ENCODE measurements at places on chromosomes 7 and 10.

- no peak for DNase-seq
Measured at GRCh38 chr10:122421742-122422141, 32.7 kb upstream of the ARMS2 start.

GRCh38 chr10:74869635-74870034 lies 43.2 kb downstream of the KAT6B start:
- no peak for DNase-seq

- no peak for DNase-seq
Measured at GRCh38 chr10:48478980-48479811, 125.7 kb downstream of the ARHGAP22 start.

DNA sequence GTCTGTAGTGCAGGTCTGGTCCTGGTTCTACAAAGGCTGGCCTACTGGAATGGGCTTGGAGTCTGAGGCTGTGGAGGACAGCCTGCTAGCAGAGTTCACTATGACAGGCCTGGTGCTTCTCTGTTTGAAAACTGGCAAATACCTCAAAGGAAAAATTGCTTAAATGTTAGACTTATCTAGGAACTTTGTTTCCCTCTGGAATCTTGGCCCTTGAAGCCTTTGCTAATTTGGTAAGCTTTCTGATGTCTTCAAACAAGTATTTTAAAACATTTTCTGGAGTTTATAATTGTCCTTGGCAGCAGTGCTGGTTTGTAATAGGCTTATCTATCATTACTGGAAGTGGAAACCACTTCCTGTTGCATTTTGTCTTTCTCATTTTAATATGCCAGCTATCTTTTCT lies 139.7 kb downstream of the TMEM26 start:
- no peak for DNase-seq

DNA sequence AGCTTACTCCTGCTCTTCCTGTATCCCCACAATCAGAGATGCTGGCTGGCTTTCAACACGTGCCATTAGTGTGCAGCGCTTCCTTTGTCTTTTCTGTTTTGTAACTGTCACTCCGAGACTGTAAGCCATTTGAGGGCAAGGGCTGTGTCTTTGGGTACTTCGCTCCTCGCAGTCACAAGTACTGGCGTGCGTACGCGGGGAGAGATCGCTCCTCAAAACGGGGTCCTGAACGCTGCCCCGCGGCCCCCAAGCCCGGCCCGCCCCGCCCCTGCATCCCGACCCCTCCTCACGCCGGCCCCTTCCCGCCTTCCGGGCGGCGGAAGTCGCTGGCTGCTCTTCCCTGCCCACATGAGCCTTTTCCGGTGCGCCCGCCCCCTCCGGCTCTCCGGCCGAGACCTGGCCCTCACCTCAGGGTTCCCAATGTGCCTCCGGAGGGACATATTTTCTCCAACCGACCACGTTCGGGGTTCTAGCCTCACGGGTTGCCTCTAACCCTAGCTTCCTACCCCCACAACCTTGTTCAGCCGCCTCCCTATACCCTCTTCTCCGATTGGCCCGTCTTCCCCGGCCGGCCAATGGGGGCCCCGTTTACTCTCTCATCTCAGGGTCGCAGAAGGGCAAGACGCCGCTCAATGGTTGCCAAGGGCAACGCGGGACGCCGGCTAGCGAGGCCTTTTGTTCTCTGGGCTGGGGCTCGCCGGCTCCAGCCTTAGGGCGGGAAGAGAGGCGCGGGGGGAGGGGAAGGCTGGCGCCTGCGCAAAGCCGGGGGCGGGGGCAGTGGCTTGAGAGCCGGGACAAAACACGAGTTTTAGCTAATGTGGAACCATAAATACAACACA lies at the start of gene CEP41:
Gene CEP41, minus strand, starts transcription at position 490 of the 839 bp plus-strand sequence. Its CDS starts 50 bp downstream, at position 440.
- peak; percentile 72 for DNase-seq

DNA sequence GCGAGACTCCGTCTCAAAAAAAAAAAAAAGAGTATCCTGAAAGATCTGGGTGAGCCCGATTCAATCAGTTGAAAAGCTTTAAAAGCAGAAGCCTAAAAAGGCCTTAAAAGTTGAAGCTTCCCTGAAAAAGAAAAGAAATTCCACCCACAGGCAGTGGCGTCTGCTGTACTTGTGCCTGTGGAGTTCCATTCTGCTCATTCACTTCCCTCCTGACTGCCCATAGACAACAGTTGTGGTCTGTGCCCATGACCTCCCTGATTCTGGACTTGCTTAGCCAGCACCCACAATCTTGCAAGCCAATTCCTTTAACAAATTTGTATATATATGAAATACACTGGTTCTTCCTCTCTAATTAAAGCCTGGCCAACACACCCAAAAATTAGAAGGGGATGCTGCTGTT lies 141.7 kb downstream of the DLG5 start:
- DNase-seq = no peak

GRCh38 chr10:86041116-86041515 lies 325.5 kb downstream of the GRID1 start:
- DNase-seq = no peak

DNA sequence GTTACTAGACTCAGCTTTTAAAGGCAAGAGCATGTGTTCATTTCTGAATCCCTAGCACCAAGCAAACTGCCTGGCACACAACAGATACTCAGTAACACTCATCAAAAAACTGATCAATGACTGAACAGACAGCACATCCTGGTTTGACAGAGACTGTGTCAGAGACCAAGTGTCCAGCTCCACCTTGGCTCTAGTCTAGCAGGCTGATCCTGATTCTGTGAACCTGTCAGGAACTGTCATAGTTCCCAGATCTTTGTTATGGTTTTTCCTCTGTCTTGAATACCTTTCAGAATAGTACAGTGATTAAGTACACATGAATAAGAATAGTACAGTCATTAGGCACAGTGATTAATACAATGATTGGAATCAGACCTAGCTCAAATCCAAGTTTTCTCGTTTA lies 53.0 kb downstream of the TPK1 start:
- DNase-seq = no peak

DNA sequence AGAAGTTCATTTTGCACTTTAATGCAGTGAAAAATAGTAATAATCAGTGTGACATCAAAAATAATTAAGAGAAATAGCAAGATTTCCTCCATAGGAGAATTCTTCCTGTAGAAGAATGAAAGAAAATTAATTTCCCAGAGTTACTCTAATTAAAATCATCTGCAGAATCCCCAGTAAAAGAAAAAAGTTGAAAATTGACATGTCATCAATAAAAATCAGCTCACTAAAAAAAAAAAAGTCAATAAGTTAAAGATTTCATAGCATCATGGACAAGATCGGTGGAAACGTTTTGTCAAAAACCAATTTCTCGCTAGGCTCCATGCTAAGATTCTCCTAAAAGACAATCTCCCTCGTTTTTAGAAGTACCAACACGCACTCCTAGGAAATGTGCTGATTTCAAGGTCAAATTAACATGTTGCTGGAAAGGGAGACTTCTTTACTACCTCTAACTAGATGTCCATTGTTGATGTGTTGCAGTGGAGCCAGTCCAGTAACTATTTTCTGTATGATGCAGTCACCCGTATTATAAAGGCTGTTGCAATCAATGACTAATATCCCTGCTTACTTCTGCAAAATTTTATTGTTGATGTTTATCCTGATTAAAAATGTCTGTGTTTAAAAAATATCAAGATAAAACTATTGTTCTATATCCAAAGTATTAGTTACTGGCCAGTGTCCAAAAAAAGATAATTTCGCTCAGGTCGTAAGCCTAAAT lies 591.9 kb upstream of the MGMT start:
- DNase-seq = no peak

- DNase-seq = no peak
Measured at GRCh38 chr10:4266416-4267085, 481.5 kb upstream of the KLF6 start.

DNA sequence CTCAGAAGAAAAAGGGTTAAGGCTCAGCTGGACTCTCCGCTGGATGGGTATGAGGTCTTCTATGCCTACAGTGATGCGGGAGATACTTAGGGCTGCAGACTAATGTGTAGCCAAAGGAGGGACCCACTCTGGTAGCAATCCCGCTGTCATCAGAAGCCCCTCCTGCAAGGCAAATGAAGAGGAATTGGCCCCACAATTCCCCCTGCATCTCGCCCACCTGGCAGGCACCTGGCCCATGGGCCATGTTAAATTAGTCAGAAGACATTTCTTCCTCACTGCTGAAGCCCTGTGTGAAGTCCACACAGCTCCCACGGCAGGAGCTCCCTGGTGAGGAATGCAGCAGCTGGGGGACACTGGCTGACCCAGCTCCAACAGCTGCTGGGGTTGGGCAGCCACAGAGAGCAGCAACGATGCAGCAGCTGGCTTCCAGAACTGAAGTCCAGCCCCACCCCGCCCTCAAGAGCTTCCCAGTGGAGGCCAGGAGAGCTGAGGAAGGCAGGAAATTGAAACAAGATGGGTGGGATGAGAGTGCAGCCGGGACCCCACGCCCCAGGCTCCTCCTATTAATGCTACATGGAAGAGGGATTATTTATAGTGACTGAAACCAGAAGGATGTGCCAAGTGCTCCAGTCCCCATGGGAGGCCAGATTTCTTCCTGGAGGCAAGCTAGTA lies 5.5 kb downstream of the VSTM4 start:
- no peak for DNase-seq

DNA sequence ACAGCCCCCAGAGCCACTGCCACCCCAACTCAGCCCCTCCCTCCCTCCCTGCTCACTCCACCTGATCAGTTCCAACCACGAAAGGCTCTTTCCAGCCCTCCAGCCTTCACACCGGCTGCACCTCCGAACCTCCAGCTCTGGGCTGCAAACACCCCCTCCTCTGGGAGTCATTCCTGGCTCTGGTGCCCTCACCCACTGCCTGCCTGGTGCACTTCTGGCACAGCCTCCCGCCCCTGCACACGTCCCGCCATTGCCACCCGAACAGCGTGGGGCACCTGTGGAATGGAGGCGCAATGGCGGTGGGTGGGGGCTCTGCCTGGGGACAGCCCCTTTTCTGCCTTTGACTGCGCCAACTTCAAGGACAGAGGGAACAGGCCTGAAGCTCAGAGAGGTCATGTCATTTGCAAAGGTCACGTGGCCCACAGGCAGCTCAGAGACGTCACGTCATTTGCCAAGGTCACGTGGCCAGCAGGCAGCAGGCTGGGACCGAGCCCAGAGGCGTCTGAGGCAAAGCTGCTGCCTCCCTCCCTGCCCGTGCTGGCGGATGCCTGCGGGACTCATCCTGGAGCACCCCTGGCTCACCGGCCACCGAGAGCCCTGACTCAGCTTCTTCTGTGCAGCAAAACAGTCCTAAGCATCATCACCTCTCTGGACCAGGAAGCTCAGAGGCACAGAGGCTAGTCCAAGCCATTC lies 76.0 kb upstream of the DNAAF5 start:
- DNase-seq = no peak

- DNase-seq = no peak
Measured at GRCh38 chr10:109982812-109983211, 25.0 kb upstream of the ADD3 start.

DNA sequence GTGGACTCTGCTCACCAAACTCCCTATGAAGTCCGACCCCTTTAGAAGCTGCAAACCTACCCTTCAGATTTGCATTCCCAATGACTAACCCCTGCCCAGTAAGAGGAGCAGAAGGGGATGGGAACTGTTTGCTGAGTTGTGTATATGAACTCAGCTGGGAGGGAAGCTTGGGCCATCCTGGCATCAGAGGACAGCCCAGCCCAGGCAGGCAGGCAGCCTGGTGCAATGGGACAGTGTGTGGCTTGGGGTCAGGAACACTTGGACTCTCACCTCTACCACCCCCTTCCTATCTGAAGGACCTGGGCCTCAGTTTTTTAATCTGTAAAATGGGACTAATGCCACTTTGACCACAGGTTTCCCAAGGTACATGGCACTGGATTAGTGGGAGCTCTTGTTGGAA lies 147.4 kb upstream of the GPR26 start:
- DNase-seq = no peak

DNA sequence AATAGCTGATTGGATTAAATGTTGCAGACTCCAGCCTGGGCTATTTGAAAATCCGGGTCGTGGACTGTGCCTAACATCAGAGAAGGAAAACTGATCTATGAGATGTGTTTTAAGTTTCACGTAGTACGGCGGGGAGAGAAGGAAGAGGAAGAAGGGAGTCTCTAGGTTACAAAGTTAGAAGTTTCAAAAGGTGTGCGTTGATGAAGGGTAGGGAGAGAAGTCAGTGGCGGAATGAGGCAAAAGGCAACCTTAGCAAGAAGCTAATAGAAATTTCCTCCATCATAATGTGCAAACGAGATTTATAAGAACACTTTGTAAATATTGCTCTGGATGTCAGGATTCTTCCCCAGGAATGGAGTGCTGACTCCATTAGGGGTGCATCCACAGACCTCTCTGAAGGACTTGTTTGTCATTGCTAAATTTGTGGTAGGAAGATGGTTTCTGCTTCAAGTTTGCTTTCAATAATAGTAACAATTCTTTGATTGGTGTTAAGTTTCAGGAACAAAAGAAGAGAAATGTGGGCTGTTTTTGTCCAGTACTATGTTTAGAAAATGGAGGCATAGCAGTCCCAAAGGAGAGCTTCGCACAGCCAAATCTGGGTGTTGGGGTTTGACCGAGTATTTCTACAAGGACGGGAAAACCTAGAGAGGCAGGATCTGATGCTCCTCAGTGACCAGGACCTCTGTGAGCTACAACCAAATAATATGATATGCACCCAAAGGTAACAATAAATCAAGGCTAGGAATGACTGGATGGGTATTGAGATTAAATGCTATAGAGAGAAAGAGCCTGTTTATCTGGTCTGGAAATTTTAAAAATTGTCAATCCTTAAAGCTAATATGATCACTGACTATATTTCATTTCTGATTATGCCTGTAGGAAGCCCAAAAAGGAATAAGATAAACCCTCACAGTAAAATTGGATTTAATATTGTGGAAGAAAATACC lies 8.2 kb downstream of the TWIST1 start:
- no peak for DNase-seq

DNA sequence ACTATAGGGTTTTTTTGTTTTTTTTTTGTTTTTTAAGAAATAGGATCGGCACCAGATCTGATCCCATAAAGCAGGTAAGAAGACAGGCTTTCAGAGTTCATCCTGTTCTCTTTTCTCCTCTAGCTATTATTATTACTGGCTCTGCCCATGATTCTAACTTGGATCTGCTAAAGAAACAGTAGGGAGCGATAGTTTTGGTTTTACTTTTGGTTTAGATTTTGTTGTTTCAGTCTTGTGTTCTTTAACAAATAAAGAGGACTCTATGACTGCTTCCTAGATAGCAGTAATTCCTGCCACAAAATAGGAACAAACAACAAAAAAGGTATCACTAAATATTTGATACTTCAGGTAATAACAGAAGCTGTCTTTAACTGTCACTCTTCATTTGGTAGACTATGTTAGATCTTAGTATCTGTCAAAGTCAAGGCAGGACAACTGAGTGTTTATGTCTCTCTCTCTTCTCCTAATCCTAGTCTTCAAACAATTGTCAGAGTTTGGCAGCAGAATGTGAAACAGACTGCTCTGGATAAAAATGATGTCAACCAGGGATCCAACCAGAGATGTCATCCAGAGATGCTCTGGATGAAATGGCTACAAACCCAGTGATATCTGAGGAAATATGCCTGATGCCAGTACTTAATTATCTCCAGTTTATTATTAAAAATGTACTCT lies 99.8 kb downstream of the KMT2C start:
- DNase-seq = no peak

DNA sequence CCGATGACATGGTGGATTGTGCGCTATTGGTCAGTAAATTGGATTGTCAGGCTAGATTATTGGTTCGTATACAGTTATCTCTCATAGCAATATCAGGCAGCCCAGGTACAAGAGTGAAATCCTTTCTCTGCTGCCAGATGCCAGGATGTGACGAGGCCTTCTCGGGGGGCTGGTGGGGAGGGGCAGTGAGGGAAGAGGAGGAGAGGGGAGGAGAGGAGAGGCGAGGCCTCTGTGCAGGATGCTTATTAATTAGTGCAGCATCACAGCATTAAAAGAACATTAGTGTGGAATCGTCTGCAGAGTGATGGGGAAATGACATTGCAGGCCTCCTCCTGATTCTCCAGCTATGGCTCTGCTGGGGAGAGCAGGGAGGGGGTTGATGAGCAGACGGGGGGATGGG lies 30.5 kb upstream of the SLF2 start:
- no peak for DNase-seq

- DNase-seq = no peak
Measured at GRCh38 chr7:39045231-39045630, 67.5 kb downstream of the POU6F2 start.

Measured in stimulated activated CD4-positive, alpha-beta T cell treated with anti-CD3 and anti-CD28 coated beads, Interleukin-1b, Interleukin-23, amount 100 ng/mL, for 1 hour (primary cell).